Activated CD8-positive, alpha-beta T cell treated with anti-CD3 and anti-CD28 coated beads for 36 hours (primary cell): ENCODE measurements at places on chromosomes 2 and 18. TPM values are rescaled to one million over a fixed set of nuclear protein-coding genes. Genes with fewer than 3 reads are reported as not detected.

- no peaks in the 10 kb centered on the region for H3K27me3 ChIP-seq
- no peaks in the 10 kb centered on the region for H3K36me3 ChIP-seq
- H3K27ac ChIP-seq = no peak overlapping the region
- H3K4me1 ChIP-seq = no peaks in the 10 kb centered on the region
Observed at GRCh38 chr18:56003009-56003719, 415.2 kb upstream of the TCF4 start.

GRCh38 chr2:203672856-203673255, 33.6 kb upstream of the CD28 start:
- no peaks in the 10 kb centered on the region for H3K27me3 ChIP-seq
- no peak overlapping the region for H3K4me3 ChIP-seq
- H3K27ac ChIP-seq = no peak overlapping the region
- DNase-seq = no peak
- H3K4me1 ChIP-seq = peaks cover 38% of the 10 kb centered on the region
- H3K36me3 ChIP-seq = peaks cover 3% of the 10 kb centered on the region

GRCh38 chr18:5874336-5874735, 21.0 kb downstream of the TMEM200C start:
- no peak overlapping the region for H3K27ac ChIP-seq
- no peak overlapping the region for H3K4me3 ChIP-seq
- DNase-seq = no peak
- peaks cover 5% of the 10 kb centered on the region for H3K27me3 ChIP-seq
- no peaks in the 10 kb centered on the region for H3K4me1 ChIP-seq

Gene UGT1A6
- not detected for total RNA-seq

DNA sequence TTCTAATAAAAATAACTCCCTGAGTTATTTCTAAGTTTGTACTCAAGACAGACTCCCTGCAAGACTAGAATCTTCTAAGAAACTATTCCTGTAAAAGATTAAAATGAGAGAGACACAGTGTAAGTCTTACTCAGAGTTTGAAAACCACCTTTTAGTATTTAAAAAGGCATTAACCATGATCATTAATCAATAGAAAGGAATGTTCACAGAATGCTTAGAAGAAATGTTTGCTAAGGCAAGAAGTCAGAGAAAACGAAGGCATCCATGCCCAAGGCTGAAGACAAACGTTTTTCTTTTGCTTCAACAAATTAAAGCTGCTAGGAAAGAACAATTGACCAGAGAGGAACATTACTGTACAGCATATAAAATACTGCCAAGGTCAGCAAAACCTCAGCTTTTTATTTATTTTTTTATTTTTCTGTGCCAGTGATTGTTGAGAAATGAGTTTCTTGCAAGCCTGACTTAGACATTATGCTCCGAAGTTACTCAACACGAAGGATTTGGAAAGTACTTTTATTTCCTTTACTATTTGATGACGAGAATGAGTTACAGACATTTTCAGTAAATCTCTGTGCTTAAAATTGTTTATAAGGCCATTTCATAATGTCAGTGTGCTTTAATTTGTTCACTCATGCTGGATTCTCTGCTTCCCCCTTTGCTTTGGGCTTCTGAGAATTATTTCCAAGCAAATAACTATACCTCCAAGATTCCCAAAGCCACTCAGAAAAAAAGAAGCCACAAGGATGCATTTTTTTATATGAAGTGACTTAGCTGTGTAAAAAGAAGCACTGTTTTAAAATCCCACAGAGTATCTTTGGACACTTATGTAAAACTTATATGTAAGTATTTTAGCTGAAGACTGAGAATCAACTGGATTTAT, 20.5 kb downstream of the RND3 start:
- no peak overlapping the region for H3K27ac ChIP-seq
- no peaks in the 10 kb centered on the region for H3K4me1 ChIP-seq
- DNase-seq = no peak
- peaks cover 1% of the 10 kb centered on the region for H3K27me3 ChIP-seq

DNA sequence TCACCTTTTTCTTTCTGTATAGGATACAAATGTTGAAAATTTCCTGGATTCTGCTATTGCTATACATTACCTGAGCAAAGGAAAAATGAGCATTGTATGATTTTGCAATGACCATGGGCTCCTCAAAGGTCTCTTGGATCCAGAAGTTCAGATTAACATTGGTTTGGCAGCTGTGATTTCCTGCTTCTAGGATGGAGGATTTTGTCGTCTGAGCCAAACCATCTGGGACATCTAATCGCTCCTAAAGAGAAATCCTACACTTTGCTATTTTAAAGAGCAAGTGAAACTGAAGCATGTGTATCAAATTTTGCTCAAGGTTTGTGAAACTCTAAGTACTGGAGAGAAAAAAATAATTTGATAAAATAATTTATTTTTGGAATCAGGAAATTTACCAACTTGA, 115.1 kb upstream of the ST6GAL2 start:
- no peaks in the 10 kb centered on the region for H3K27me3 ChIP-seq
- no peaks in the 10 kb centered on the region for H3K4me1 ChIP-seq
- no peak overlapping the region for H3K4me3 ChIP-seq

GRCh38 chr2:174080672-174081121, 115.5 kb upstream of the SP3 start:
- H3K27me3 ChIP-seq = no peaks in the 10 kb centered on the region
- no peaks in the 10 kb centered on the region for H3K4me1 ChIP-seq
- H3K27ac ChIP-seq = no peak overlapping the region
- no peak overlapping the region for H3K4me3 ChIP-seq
- DNase-seq = no peak

Gene LOXL3
- 0.60 TPM for total RNA-seq

DNA sequence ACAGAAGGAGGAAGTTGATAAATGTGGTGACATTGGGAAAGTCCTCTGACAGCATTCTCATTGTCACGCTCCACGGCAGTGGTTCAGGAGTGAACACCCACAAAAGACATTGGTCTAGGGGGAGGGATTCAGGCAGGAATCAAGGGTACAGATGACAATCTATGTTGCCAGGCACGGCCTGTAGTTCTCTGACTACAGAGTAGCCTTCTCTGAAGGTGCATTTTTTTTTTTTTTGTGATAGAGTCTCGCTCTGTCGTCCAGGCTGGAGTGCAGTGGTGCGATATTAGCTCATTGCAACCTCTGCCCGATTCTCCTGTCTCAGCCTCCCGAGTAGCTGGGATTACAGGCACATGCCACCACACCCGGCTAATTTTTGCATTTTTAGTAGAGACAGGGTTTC, 7.4 kb upstream of the MOB1A start:
- peak overlapping the region; percentile 25 for H3K4me3 ChIP-seq
- DNase-seq = peak; percentile 63
- H3K27ac ChIP-seq = peak overlapping the region; percentile 70
- peaks cover 2% of the 10 kb centered on the region for H3K27me3 ChIP-seq
- H3K36me3 ChIP-seq = no peaks in the 10 kb centered on the region

DNA sequence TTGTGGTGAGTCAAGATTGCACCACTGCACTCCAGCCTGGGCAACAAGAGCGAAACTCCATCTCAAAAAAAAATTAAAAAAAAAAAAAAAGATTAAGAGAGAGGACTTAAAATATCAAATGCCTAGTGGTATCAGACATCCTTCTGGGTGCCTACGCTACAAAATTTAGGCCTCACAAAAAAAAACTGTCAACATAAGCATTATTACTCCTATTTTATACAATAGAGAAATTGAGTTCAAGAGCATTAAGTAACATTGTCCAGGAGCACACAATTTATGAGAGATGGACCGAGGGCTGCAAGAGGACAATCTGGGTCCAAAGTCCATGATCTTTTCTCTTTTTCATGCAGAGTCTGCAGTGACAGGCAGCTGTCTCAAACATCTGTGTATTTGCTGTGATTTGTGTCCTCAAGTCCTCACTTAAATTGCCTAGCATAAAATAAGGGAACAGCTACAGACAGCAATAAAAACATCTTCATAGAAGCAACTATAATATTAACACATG, 62.4 kb downstream of the OSR1 start:
- no peaks in the 10 kb centered on the region for H3K36me3 ChIP-seq
- no peak overlapping the region for H3K4me3 ChIP-seq
- no peaks in the 10 kb centered on the region for H3K4me1 ChIP-seq
- no peak for DNase-seq

GRCh38 chr18:10519366-10519765, 6.5 kb upstream of the NAPG start:
- peaks cover 9% of the 10 kb centered on the region for H3K4me1 ChIP-seq
- peaks cover 25% of the 10 kb centered on the region for H3K27me3 ChIP-seq
- no peak overlapping the region for H3K4me3 ChIP-seq

- H3K27me3 ChIP-seq = no peaks in the 10 kb centered on the region
- H3K36me3 ChIP-seq = no peaks in the 10 kb centered on the region
- DNase-seq = no peak
- H3K4me1 ChIP-seq = no peaks in the 10 kb centered on the region
Observed at GRCh38 chr2:223602972-223603371, 811 bp upstream of the SCG2 start.

DNA sequence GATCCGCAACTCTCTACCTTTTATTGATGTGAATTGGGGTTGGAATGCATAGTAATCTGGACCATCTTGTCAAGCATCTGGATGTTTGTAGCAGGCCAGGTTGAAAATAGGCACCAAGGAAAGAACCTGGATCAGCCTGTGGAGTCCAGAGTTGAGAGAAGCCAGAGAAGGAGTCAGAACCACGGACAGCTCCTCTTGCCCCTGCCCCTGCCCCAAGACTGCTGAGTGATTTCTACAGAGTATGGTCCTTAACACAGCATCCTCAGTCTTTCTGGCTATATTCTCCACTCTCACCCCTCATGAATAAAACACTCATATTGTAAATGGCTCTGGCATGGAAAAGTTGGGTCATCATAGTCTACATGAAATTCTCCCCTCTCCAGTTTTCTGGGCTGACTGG, 154.6 kb downstream of the LOXHD1 start:
- no peaks in the 10 kb centered on the region for H3K4me1 ChIP-seq
- peak; percentile 37 for DNase-seq
- H3K27ac ChIP-seq = no peak overlapping the region
- H3K27me3 ChIP-seq = peaks cover 2% of the 10 kb centered on the region

- no peak overlapping the region for H3K27ac ChIP-seq
- peak; percentile 3 for DNase-seq
- H3K4me1 ChIP-seq = no peaks in the 10 kb centered on the region
- H3K27me3 ChIP-seq = no peaks in the 10 kb centered on the region
- no peak overlapping the region for H3K4me3 ChIP-seq
Observed at GRCh38 chr2:155815851-155816250, 516.7 kb downstream of the NR4A2 start.

Gene HNRNPLL
- 55.3 TPM for total RNA-seq

DNA sequence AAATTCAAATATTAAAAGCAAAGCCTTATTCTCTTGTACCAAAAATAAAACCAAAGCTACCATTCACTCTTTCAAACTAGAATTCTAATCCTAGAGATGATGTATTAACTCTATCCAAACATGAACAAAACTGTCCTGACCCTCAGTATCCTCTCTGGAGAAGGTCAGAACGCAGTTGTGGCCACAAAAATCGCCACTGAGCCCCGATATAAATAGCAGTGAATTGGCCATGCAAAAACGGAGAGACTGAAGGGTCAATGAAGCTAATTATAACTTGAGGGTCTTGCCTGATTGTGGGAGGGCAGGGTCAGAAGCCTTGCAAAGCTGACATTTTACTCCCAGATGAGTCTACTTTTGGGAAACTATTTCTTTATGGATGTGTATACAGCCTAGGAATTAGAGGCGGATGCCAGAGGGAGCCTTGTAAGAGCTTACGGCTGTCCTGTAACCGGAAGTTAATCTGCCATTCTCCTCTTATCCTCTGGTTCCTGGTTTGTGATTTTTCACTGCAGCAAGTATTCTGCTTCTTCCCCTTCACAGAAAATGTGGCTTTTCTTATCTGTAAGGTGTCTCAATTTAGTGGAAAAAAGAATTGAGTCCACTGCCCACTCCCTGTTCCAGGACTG, 28.1 kb downstream of the CAVIN2 start:
- no peak overlapping the region for H3K27ac ChIP-seq
- H3K27me3 ChIP-seq = peaks cover 19% of the 10 kb centered on the region
- DNase-seq = no peak

GRCh38 chr2:37350034-37350433, 5.6 kb downstream of the QPCT start:
- no peaks in the 10 kb centered on the region for H3K36me3 ChIP-seq
- H3K27ac ChIP-seq = no peak overlapping the region
- peaks cover 42% of the 10 kb centered on the region for H3K27me3 ChIP-seq
- no peak for DNase-seq

Gene CCDC195
- total RNA-seq = not detected

Gene GREB1
- 1.5 TPM for total RNA-seq

DNA sequence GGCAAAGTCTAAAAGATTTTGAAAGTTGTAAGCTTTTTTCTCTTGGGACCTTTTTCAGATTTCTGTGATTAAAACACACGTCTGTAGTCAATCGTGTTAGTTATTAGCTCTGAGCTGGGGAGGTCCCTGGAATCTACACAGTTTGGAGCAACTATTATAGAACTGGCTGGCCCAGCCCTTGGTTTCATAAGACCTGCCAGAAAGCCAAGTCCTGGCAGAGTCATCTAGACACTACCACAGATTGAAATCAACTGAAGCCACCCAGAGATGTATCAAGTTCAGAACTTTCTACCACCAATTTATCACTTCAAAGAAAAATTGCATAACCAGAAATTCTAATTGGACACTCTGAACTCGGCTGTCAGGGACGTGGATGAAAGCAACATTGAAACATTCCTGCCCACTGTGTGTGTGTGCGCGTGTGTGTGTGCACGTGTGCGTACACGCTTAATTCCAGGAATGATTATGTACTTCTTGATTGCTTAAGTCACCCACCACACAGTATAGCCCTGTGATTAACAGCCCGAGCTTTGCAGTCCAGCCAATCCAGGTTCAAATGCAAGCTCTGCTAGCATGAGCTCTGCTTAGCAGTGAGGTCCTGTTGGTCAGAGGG, 126.3 kb downstream of the TPGS2 start:
- peaks cover 4% of the 10 kb centered on the region for H3K27me3 ChIP-seq
- no peaks in the 10 kb centered on the region for H3K4me1 ChIP-seq
- H3K27ac ChIP-seq = no peak overlapping the region
- no peaks in the 10 kb centered on the region for H3K36me3 ChIP-seq
- H3K4me3 ChIP-seq = no peak overlapping the region

Gene FAM124B
- total RNA-seq = not detected

- H3K4me3 ChIP-seq = no peak overlapping the region
- H3K4me1 ChIP-seq = peaks cover 14% of the 10 kb centered on the region
Observed at GRCh38 chr2:101120124-101120996, 30.8 kb downstream of the TBC1D8 start.

GRCh38 chr2:224561234-224562005, 23.7 kb downstream of the CUL3 start:
- peaks cover 48% of the 10 kb centered on the region for H3K4me1 ChIP-seq
- no peak overlapping the region for H3K4me3 ChIP-seq
- no peak for DNase-seq
- H3K36me3 ChIP-seq = peaks cover 23% of the 10 kb centered on the region
- H3K27ac ChIP-seq = no peak overlapping the region

Gene UGT1A9
- not detected for total RNA-seq
